Eye (tissue), 1 donor: ENCODE measurements at places on chromosomes 2 and 18.
A peak's percentile ranks its signal among the peaks of the same experiment; 100 is the strongest.

DNA sequence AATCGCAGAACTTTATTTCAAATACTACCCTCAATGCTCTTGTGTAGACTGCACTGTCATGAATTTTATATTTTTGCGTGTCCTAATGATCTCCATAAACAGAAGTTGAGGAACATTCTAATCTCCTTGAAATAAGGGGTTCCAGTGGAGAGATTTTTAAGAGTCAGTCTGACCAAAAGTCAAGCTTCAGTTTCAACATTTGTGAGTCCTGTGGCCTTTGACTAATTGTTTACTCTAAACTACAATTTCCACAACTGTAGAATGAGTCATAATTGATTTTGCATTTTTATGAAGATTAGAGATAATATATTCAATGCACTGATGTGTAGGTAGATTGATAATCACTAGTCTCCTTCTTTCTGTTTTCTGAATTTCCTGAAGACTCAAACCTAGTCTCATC lies 720.3 kb upstream of the ID2 start:
- DNase-seq = no peak

- DNase-seq = peak; percentile 69
These were observed 25.7 kb downstream of the DIS3L2 start for GRCh38 chr2:231987124-231987727.

GRCh38 chr2:136126021-136126420 lies 8.1 kb upstream of the CXCR4 start:
- no peak for DNase-seq

- no peak for DNase-seq
These were observed 1.9 kb downstream of the SPAG16 start for GRCh38 chr2:213286161-213286560.

- DNase-seq = no peak
These were observed 110.8 kb upstream of the NRP2 start for GRCh38 chr2:205571360-205571959.

DNA sequence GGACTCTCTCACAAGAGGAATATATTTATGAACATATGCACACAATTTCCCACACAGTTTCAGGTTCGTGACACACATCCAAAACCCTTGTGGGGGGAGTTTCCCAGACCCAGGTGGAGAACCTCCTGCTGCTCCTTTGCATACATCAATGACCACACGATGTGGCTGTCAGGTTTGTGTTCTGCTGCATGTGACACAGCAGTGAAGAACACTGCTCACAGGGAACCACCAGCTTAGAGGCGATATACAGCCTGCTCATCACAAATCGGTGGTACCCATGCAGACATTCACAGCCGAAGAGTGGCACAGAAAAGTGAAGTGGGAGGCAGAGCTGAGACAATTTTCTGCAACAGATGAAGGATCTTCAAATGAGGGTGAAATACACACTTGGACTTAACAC lies 175.6 kb upstream of the ZFP36L2 start:
- no peak for DNase-seq

GRCh38 chr18:35511428-35511827 lies 13.7 kb upstream of the INO80C start:
- DNase-seq = no peak

DNA sequence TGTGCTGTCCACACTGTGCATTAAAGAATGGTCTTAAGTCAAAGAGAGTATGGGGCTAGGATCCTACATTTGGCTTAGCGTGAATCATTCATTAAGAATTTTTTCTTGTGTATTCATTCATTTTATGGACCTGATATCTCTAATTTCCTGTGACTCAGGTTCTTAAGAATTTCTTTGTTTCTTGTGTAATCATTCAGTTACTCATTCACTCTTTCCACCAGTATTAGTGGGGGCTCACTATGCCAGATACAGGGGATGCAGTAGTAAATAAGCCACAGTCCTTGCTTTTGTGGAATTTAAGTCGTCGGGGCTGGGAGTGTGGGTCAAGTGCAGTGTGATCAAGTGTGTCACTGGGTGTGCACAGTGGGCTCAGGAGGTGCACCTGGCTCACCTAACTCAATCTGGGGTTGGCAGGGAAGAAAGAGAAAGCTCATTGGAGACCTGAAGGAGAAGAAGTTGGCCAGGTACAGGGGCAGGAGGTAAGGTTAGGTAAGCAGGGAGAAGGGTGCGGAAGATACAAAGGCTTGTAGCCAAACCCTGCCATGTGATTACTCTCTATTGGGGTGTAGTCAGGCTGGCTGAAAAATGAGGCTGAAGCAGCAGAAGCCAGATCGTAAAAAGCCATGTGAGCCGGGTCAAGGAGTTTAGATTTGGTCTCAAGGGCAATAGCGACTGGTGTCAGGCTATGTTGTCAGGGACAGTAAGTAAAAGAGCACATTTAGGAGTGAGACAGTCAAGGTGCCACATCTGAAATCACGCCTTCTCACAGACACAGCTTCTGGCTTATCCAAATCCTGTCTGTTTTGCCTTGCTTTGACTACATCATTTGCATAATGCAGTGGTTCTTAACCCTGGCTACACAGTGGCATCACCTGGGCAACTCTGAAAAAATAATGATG lies 67.2 kb downstream of the KCTD1 start:
- no peak for DNase-seq

DNA sequence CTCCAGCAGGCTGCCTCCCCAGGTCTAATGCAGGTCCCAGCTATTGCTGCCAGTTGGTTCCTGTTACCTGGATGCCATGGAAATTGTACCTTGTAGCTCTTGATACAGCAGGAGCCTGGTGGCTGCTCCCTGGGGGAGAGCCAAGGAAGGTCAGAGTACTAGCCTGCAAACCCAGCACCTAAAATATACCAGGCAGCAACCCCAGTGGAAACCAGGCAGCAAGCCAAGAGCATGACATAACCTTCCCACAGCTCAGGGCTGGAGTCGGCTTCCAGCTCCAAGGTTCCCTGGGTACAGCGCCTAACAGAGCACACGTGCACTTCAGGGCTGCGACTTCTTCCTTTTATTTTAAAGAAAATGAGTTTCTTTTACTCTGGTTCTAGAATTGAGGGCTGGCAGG lies 30.3 kb downstream of the TNP1 start:
- peak; percentile 36 for DNase-seq

DNA sequence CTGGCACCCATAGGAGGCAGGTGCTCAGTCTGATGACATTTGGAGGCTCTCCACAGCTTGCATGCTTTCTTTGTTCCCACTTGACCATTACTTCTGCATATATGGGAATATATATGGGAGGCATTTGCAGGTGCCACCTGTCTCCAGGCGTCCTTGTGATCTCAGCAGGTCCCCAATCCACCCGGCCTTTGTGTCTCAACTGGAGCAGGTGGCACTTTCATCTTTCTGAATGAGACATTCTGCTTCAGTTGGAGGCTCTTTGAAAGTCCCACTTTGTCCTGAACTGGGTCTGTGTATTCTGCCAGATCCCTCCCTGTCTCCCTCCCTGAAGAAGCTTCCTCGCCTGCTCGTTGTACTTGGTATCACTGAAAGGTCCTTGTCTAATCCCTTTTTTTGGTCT lies 318.1 kb upstream of the EPAS1 start:
- no peak for DNase-seq
